NCI-H1092 treated with DMSO at 0.1 percent for 48 hours (cell line): ENCODE measurements at places on chromosomes 7 and 10.

GRCh38 chr10:46251857-46252847 is 34.6 kb upstream of the ANTXRL start:
- no peak for DNase-seq

DNA sequence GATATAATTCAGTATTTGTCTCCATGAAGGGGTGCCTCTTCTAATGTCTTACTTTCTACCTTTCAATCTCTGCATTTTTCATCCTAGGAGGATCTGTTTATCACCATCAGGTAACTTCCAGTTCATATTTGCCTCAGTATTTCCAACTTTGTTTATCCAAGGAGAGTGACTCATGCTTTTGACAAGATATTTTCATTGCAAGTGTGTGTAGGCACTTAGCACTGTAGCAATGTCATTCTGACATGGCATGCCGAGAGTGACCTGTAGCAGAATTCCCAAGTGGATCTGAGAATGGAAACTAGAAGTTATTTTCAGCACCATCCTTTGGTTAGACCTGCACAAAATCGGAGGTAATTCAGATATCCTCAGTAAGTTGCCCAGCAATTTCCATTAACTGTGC is 129.9 kb downstream of the INHBA start:
- no peak for DNase-seq

GRCh38 chr10:102405108-102405571 is 9.6 kb downstream of the NFKB2 start:
- no peak for DNase-seq

DNA sequence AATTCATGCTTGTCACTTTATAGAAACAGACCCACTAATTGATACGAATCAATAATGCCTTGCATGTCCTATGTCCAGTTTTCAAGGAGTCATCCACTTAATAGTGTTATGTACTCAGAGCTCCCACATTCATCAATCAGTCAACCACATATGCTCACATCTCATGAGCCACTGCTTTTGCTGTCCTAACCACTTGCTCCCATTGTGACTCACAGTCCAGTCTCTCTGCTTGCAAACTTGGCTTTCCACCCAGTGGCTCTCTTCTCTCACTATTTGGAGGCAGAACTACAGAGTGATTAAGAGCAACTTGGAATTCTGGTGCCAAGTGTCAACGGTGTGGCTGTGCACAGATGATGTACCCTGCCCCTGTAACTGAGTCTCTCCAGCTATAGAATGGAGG is 166.0 kb downstream of the SNX13 start:
- no peak for DNase-seq

GRCh38 chr7:23544913-23545354 is 13.2 kb upstream of the TRA2A start:
- no peak for DNase-seq

- DNase-seq = no peak
These were observed 153.4 kb downstream of the BICC1 start for GRCh38 chr10:58666024-58666423.

DNA sequence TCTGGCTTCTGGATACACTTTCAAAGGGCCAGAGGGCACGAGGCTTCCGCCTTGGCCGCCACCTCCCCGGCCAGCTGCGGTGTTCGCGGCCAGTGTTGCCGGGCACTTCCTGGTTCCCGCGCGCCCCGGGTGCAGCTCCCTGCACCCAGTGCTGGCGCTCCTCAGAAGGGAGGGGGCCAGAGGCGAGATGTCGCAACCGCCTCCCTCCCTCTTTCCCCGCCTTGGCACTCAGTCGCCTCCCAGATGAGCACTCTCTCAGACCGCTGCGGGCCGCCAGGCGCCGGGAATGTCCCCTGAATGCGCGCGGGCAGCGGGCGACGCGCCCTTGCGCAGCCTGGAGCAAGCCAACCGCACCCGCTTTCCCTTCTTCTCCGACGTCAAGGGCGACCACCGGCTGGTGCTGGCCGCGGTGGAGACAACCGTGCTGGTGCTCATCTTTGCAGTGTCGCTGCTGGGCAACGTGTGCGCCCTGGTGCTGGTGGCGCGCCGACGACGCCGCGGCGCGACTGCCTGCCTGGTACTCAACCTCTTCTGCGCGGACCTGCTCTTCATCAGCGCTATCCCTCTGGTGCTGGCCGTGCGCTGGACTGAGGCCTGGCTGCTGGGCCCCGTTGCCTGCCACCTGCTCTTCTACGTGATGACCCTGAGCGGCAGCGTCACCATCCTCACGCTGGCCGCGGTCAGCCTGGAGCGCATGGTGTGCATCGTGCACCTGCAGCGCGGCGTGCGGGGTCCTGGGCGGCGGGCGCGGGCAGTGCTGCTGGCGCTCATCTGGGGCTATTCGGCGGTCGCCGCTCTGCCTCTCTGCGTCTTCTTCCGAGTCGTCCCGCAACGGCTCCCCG is at the start of gene FFAR4:
Gene FFAR4, plus strand, starts transcription at position 231 of the 842 bp plus-strand sequence. Its CDS starts 56 bp downstream, at position 287.
- peak; percentile 35 for DNase-seq

- DNase-seq = no peak
These were observed 191.8 kb downstream of the ADARB2 start for GRCh38 chr10:1545524-1545923.

DNA sequence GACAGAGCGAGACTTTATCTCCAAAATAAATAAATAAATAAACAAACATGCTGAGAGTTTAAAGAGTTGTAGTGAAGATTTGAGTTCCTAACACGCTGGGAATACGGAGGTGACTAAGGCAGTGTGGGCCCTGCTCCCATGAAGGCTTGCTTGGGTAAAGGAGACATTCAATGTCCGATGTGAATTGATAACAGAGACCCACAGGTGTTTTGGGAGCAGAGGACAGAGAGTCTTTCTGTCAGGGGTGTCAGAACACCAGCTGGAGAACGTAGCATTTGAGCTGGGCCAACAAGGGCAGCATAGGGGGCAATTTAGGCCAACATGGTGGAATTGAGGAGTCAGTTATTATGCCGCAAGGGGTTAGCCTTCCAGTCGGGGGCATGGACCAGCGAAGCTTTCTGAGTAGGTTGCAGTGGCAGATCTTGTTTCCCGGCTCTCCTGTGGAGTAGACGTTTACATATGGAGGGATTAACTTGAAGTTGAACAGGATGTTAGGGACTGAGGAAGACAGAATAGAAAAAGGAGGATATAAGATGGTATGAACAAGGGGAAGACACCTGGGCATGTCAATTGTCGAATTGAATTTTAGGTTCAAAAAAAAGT is 5.6 kb downstream of the PROSER2 start:
- no peak for DNase-seq

DNA sequence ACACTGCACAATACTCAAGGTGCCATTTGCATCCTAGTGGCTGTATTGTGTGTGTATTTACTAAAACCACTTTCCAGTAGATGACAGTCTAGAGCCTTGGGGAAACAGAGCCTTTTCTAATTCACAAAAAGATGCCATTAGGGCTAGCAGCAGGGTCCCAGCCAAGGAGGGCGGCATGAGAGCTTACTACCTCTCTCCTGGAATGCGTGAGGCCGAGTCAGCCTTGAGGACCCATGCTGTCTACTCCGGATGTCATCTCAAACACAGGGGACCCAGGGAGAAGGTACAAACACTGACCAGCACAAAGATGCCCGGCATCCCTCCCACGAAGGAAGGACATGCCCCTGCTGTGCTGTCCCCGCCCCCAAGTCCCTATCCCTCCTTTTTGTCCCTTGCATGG is 65.5 kb downstream of the CYCS start:
- DNase-seq = no peak

GRCh38 chr7:31114593-31115343 is 62.7 kb downstream of the ADCYAP1R1 start:
- no peak for DNase-seq

GRCh38 chr10:104326991-104327610 is 11.2 kb downstream of the ITPRIP start:
- no peak for DNase-seq

GRCh38 chr7:471191-471865 is 48.3 kb downstream of the PDGFA start:
- DNase-seq = no peak

- no peak for DNase-seq
These were observed 117.9 kb upstream of the AGR3 start for GRCh38 chr7:16999541-17000267.

DNA sequence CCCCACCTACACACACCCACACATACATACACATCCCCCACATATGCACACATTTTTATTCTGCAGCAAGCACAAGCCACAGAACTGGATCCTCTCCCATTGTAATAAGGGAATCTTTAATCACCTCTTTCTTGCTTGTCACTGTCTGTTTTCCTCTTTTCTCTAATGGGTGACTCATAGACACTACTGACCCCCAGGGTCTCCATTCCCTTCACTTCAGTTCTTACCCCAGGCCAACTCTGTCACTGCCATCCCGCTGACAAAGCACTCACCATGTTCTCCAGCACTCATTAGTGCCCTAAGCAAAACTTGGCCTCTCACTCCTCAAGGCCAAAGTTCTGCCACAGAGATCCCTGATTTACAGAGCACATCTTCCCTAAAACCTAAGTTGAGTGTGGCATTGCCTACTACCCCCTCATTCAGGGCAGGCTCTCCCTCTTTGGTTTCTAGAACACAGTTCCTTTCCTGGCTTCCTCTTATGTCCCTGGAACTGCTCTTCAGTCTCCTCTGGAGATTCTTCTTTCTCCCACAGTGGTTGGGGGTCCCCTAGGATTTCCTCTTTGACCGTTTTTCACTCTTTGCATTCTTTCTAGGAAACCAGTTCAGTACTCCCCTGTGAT is 39.6 kb upstream of the INHBA start:
- DNase-seq = no peak

DNA sequence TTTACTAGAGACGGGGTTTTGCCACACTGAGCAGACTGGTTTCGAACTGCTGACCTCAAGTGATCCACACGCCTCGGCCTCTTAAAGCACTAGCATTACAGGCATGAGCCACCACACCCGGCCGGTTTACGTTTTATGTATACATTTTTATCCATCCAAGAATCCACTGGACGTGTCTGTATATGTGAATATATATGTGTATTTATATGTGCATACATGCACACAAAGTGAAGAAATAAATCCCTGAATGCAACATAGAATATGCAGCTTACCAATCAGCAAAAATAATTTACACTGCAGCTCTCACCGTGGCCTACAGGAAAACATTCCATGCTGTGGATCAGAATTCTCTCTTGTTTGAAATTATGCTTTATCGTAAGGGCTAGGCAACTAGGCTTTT is 23.3 kb downstream of the DCLRE1C start:
- DNase-seq = no peak
